NCI-H1048 (cell line): ENCODE measurements at places on chromosomes 2 and 18.
A peak's percentile ranks its signal among the peaks of the same experiment; 100 is the strongest.

DNA sequence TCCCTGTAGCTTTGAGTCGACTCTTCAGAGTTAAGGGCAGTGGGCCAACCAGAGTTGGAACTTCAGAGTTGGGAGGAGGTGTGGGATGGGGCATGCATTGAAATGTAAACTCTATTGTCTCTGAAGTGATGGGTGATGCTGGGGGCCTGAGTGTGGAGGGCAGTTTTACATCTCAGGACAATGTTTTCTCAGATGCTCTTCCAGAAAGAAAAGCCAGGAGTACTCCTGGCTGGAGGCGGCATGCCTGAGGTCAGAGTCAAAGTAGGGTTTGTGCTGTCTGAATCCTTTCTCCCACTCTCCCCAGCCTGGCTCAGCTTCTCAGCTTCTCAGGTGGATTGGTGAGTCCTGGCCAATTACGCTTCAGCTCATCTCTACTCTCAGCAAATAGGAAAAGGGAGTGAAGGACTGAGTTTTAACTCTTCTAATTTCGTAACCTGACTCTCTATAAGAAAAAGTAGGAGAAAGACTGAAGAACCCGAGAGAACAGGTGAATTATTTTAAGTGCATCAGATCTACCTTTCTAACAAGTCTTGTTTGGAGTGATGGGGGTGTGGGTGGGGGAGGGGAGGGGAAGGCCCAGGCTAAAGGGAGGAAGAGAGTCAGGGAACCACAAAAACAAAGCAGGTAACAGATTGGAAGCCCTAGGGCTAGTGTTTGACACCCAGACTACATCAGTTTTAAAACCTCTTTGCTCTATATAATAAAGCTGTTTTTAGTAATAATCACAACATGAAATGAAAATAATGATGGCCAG is 107.5 kb upstream of the PELI1 start:
- no peak for DNase-seq

DNA sequence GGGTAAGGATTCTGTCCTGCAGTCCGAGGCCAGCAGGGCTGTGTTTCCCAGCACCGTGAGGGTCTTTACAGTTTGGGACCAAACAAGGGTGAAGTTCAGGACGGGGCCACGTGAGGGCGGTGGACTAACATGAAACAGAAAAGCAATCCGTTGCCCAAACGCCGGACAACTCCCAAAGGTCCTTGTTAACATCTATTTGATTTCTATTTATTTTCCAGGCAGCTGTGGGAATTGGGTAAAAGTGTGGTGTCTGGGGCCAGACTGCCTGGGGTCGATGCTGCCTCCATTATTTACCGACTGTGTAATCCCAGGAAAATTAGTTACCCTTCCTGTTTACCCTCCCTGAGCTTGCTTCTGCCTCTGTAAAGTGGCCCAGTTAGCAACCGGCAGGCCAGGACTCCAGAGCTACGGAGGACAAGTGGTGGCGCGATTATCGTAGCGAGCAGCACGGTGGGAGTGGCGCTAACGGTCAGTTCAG is 66.3 kb upstream of the TCF7L1 start:
- DNase-seq, result peak; percentile 42

GRCh38 chr2:28117104-28117596 is 226.6 kb downstream of the BABAM2 start:
- no peak for DNase-seq

- DNase-seq, result no peak
These were observed 43.7 kb downstream of the EPAS1 start for GRCh38 chr2:46340740-46341420.

DNA sequence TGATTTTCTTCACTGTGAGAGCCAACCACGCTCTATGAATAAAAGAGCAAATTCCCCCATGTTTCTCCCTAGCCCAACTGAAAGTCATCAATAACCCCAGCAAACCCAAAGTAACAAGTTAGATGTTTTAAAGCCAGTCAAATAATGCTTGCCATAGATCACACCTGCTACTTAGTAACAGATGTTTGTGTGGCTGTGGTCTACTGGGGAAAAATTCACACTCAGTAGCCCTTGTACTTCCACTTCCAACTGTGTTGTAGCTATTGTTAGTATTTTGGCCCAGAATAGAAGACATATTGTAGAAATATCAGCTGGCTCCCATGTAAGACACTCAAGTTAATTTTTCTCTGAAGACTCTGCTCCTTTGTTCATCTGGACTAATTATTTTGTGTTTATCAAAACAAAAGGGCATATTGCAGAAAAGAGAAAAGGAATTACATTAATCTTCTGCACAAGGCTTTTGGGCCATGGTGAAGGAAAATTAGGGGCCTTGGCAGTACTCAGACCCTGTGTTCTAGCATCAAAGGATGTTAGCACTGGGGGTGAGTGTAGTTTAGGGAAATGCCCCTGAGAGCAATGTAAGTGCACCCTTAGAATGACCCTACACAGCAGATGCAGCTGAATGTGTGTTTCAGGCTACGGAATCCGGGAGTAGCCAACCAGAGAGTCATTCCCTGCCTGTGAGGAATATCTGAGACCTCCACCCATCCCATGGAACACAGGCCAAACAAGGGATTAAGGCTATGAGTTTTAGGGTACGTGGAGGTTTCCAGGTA is 521.9 kb downstream of the EPHA4 start:
- DNase-seq, result no peak

DNA sequence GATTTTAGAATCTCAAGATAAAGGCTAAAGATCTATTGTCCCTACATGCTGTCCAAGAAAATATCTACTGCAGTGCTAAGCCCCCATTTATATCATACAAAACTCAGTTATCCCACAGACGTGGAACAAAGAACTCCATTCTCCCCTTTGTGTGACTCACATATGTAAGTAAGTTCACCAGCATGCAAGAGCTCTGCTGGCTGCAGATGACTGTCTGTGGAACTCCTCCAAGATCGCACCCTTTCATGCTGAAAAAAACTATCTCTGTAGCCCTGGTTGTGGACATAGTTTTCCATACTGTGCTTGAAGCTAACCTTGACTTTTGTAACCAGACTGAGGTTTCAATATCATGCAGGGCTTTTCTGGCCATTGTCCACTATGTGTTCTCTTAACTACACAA is 207.1 kb downstream of the ZNF521 start:
- DNase-seq, result no peak

DNA sequence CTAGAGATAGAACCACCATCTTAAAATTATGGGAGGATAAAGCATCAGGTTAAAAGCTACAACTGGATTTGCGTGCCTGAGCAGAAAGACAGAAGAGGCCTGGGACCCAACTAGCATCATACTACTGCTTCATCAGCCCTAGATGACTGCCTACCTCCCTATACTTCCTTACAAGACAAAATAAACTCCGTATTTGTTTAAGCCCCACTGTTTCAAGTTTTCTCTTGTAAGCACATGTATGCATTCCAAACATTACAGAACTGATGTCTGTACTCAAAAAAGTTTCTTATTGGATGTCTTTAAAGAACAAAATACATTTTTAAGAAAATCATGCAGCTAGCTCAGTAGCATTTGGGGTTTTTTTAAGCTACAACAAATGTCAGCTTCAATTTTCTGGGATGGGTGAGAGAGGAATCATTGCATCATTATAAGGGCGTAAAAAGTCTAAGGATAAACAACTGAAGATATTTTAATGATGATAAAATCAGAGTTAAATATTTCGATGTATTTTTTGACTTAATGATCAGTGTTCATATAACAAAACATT is 213.1 kb downstream of the EXOC6B start:
- DNase-seq, result no peak

DNA sequence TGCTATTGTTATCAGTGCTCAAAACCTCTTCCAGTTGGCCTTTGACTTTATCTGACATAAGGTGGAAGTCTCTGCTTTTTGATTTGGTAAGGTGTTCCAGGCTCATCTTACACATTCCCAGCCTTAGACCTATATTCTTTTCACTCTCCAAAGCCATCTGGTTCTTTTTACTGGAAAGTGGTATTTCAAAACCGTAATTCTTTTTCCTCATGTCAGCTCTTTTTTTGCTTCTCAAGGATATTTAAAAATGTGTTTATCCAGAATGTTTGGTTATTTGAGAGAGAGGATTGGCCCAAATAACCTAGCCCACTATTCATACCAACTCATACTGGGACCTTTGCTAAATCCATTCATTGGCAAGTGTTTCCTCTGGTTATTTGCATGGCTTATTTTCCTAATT is 411.2 kb upstream of the PIK3C3 start:
- no peak for DNase-seq

DNA sequence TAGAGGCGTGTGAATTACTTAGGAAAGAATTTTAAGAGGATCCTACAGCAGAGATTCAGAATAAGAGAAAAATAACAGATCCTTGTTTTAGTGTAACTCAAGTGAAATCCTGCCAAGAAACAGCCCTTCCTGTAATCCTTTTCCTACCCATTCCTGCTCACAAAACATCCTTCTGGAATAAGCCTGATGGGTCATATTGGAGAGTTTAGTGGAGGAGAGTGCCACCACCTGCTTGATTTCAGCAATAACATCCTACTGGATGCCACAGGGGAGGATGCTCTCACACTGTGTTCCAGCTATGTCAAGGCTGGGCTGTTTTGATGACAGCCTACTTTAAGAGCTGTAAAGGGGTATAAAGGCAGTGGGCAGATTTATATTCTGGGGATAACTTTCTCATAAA is 54.8 kb upstream of the CCDC178 start:
- DNase-seq, result no peak

DNA sequence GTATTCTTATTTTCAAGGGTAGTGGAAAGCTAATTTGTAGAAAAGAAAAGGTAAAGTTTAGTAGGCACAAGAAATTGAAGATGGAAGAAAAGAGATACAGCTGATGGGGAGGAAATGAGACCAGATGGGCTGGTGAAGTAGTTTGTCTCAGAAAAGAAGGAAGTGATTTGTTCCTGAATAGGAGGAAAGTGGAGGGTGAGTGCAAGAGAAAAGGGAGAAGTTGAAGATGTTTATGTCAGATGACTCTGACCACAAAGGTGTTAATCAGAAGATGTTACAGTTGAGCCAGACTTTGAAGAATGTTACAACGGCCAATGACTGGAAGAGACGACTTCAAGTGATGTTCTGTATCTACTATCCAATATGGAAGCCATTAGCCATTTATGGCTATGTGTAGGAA is 21.2 kb downstream of the ZSCAN30 start:
- DNase-seq, result no peak

- no peak for DNase-seq
These were observed 45.2 kb upstream of the MGAT4A start for GRCh38 chr2:98776136-98776535.

DNA sequence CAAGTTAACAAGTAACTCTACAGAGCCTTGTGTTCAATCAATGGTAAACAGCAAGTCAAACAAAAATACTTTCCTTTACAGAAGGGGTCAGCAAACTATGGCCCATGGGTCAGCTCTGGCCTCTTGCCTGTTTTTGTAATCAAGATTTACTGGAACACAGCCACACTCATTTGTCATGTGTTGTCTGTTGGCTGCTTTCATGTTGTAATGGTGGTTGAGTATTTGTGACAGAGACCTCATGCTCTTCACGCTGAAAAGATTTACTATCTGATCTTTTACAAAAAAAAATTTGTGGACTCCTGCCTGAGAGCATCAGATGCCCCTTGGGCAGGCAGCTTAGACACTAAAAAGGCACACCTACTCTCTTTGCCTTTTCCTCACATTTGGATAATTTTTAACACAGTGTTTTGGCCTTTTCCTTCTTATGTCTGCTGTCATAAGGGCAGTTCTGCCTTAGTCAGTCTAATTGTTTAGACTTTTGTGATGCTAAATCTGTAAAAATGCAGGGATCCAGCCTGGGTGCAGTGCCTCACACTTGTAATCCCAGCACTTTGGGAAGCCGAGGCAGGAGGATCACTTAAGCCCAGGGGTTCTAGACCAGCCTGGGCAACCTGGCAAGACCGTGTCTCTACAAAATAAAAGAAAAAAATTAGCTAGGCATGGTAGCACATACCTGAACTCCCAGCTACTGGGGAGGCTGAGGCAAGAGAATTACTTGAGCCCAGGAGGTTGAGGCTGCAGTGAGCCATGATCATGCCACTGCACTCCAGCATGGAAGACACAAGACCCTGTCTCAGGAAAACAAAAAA is 18.3 kb downstream of the IL1B start:
- DNase-seq, result no peak

- no peak for DNase-seq
These were observed 308.5 kb downstream of the NOL4 start for GRCh38 chr18:33916200-33916599.

GRCh38 chr2:217789736-217790181 is 213.0 kb downstream of the TNS1 start:
- no peak for DNase-seq

DNA sequence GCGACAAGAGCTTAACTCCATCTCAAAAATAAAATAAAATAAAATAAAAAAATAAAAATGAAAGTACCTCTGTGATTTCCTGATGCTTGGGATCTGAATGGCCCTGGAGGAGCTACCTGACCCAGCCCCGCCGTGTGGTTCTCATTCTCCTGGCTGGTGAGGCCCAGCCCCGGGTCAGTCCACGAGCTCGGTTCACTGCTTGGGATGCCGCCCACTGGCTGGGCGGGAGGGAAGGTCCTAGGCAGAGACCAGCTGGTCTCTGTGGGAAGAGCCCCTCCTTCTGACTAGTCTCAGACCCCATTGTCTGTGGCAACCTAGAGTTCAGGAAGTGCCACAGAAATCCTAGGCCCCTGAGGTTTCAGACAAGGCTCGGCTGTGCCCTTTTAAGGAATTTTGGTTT is 55.1 kb upstream of the DLGAP1 start:
- no peak for DNase-seq

DNA sequence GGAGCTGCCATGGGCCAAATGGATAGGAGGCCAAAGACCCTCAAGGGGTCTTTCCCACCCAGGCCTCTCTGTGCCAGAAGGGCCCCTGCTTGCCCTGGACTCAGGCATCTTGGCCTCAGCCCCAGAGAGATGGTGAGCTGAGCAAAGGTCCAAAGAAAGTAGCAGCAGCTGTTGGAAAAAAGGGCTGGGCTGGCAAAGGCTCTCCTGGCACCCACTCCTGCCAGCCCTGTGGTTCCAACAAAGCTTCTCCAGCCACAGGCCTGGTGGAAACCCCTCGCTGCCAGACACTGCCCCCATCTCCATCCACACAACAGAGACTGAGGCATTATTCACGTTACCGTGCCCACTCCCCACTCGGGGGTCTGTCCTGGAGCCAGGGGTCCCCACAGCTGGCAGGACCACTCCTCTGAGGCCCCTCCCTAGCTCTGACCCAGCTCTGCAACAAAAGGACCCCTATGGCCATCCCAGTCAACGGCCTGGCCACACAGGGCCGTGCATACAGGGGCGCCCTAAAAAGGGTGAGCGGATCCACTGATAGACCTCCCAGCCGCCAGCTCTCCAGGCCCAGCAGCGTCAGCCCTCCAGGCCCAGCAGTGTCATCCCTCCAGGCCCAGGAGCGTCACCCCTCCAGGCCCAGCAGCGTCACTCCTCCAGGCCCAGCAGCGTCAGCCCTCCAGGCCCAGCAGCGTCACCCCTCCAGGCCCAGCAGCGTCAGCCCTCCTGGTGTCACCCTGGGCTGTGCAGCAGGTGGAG is 10.1 kb downstream of the BIN1 start:
- DNase-seq, result no peak
